ENCODE measurements at places on chromosomes 16 and 17. TPM values are rescaled to one million over a fixed set of nuclear protein-coding genes. Genes with fewer than 3 reads are reported as not detected.

INTS2 gene
- total RNA-seq, result 24.7 TPM

RASL10B gene
- total RNA-seq, result 0.20 TPM

IL17C gene
- not detected for total RNA-seq

TBX2 gene
- not detected for total RNA-seq

DLG4 gene
- total RNA-seq, result 11.3 TPM

RGS9 gene
- 1.1 TPM for total RNA-seq

ANKS4B gene
- not detected for total RNA-seq

KRTAP4-4 gene
- total RNA-seq, result not detected

FGF11 gene
- 0.42 TPM for total RNA-seq

HIC1 gene
- 34.6 TPM for total RNA-seq

SERPINF2 gene
- not detected for total RNA-seq

HCRT gene
- not detected for total RNA-seq

CMIP gene
- 38.0 TPM for total RNA-seq

CD79B gene
- 1.5 TPM for total RNA-seq

MYH8 gene
- total RNA-seq, result not detected

FOXC2 gene
- 2.3 TPM for total RNA-seq

OVCA2 gene
- total RNA-seq, result 67.8 TPM

TP53TG3B gene
- not detected for total RNA-seq

HBA1 gene
- not detected for total RNA-seq

USH1G gene
- not detected for total RNA-seq

BRIP1 gene
- total RNA-seq, result 7.1 TPM

CMTM1 gene
- total RNA-seq, result 2.9 TPM

CLEC3A gene
- total RNA-seq, result not detected

NTHL1 gene
- total RNA-seq, result 48.9 TPM

SLC5A11 gene
- not detected for total RNA-seq

GJD3 gene
- total RNA-seq, result 0.35 TPM

KRT24 gene
- total RNA-seq, result not detected

KRT31 gene
- not detected for total RNA-seq

TBX6 gene
- total RNA-seq, result 0.18 TPM

CTRB2 gene
- not detected for total RNA-seq

Data from pulmonary artery endothelial cell (primary cell).